ENCODE measurements at places on chromosomes 12 and 14.

- DNase-seq, result no peak
Measured at GRCh38 chr12:74066476-74066875, 471.2 kb upstream of the ATXN7L3B start.

DNA sequence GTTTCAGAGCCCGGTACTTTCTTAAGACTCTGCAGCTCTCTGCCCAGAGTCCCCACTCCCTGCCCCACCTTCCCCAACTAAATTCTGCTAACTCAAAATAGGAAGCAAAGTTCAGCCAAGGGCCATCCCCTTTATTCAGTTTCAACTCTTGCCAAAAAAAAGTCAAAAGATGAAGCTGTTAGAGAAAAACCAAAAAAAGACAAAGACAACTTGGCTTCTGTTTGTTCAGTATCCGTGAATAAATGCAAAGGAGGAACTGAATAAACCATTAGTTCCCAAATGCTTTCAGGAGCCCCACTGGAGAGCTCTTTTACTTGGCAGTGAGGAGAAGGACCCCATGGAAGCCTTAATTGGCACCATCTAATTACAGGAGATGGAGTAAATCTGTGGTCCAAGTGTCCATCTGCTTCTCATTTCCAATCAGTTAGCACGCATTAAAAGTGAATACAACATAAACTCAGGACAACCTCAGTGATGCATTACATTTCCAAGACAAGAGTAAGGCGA is 155.4 kb upstream of the GZMB start:
- DNase-seq, result no peak

DNA sequence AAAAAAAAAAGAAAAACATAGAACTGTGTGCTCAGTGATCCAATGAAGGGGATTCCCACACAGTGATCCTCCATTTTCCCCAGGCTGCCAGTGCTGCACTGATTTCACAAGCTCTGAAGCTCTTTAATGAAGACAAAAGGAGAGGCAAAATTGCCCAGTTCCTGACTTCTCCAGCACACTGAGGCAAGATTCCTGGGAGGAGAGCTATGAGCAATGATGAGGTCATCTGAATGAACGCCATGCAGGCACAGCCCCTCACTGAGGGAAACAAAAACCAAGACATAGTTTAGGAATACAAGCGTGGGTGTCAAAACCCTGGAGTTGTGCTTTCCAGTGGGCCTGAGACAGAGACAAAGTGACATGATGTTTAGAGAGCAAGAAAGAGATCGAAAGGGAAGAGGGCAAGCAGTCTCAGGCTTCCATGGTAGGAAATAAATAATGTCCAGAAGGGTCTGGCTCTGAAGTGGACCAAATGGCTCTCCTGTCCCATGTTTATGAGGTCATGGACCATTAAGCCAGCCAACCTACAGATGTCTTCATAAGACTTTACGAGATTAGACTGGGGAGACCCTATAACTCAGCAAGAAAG is 40.9 kb upstream of the SMUG1 start:
- no peak for DNase-seq

GRCh38 chr12:113075137-113075683 is 18.7 kb downstream of the DTX1 start:
- DNase-seq, result no peak

GRCh38 chr14:103205541-103205906 is 82.3 kb downstream of the TNFAIP2 start:
- no peak for DNase-seq

GRCh38 chr12:39646963-39647362 is 27.4 kb upstream of the ABCD2 start:
- no peak for DNase-seq

DNA sequence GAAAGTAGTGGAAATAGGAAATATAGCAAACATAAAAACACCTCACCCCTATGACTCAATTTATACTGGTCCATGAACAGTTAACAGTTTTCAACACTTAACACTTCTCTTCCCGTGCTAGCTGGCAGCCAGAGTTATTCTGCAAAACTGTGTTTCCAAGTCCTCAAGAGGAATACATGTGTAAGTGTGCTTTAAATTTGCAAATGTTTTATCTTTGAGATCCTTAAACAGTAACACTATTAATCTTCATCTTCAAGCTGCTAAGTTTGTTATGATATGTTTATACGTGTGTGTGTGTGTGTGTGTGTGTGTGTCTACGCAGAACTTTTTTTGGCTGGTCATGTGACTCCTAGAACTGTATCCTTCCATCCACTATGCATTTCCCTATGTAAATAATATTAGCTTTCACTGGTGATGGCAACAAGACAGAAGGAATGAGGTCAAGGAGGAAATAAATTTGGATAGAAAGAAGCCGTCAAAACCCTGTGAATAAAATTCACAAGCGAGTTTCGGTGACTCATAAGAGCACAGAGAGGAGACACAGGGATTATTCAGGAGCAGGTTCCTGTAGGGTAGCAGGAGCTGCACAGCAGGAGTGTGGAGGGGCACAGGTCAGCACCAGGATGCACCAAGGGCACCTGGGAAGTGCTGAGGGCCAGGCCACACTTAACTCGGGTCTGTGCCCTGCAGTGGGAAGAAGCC is 105.9 kb upstream of the ETV6 start:
- no peak for DNase-seq

DNA sequence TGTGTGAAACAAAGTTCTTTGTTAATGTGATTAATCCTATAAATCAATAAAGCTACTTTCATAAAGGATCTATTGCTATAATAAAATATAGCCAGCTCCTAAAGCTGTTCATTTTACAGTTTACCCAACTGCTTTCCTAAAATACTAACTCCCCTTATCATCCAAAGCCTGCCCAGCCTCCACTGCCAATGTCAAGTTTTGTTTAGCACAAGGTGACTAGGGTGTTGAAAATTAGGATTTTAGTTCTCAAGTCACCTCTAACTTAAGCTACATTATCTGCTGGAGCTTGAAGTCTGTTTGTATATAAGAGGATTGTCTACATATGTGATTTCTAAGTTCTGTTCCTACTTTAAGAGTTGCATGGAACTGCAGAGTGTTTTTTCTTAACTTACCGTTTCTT is 86.3 kb downstream of the CCER1 start:
- DNase-seq, result no peak

- DNase-seq, result no peak
Measured at GRCh38 chr12:50112456-50113218, 601 bp downstream of the COX14 start.

- no peak for DNase-seq
Measured at GRCh38 chr14:94458558-94459205, 6.1 kb upstream of the SERPINA11 start.

GRCh38 chr12:19021646-19022045 is 107.9 kb upstream of the PLEKHA5 start:
- no peak for DNase-seq

DNA sequence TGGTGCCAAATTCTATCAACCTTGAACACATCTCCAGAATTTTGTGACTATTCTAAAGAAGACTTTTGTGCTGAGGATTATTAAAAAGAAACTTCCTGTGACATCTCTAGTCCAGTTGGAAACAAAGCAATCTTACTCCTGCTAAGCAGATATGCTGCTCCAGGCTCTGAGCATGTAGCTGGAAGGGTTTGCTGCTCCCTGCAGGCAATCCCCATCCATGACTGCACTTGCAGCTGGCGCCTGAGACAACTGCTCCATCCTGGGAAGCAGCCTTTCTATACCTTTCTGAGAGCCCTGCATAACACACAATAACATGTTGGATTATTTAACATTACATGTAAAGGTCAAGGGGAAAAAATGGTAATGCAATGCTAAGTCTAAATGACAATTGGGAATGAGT is 105.1 kb downstream of the NDUFA12 start:
- no peak for DNase-seq

DNA sequence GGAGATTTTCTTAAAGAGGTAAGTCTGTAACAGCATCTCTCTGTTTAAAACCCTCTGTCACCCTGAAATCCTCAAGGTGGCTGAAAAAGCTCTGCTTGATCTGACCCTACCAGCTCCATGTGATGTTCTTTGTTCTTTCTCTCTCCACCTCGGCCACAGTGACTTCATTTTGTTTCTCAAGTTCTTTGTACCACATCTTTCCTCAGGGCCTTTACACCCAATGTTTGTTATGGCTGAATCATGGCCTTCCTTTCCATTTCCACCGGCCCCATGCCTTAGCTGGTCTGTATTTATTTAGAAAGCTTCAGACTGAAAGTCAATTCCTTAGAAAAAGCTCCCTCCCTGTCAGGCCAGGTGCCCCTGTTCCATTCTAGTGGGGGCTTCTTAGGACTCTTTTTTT is 431.2 kb downstream of the NAV3 start:
- no peak for DNase-seq

DNA sequence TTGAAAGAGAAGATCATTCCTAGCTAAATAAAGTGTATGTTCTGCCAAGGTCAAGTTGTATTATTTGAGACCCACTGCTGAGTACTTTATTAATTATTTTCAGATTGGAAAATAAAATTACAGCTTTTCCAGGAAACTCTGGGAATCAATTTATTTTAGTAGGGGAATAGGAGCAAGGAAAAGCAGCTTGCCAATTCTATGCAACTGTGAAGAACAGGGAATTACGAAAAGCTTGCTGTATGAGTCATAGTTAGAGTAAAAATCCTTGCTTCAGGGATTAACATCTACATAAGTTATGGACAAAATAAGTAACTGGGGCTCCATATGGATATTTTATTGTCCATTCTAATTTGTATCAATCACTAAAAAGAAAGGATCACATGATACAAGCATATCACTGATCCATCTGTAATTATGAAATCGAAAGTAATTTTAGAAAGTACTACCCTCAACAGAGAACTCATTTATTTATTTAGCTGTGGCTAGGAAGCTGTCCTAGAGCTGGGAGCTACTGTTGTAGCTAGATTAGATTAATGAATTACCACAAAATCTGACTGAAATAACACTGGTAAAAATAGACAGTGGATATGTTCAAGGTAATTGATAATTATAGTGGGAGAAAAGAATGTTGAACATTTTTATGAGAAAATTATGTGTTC is 303.5 kb upstream of the NPAS3 start:
- DNase-seq, result no peak

DNA sequence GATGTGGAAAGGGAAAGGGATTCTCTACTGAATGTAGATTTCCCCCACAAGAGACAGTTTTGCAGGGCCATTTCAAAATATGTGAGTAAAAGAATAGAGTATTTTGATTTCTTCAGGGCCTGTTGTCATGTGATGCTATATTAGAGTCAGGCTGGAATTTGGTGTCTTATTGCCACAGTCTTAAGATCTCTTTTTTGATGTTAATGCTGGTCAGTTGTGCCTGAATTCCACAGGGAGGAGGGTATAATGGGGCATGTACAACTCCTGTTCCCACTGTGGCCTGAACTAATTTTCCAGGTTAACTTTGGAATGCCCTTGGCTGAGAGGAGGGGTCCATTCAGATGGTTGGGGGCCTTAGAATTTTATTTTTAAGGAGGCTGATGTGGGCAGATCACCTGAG is 111.0 kb upstream of the MAX start:
- DNase-seq, result no peak

DNA sequence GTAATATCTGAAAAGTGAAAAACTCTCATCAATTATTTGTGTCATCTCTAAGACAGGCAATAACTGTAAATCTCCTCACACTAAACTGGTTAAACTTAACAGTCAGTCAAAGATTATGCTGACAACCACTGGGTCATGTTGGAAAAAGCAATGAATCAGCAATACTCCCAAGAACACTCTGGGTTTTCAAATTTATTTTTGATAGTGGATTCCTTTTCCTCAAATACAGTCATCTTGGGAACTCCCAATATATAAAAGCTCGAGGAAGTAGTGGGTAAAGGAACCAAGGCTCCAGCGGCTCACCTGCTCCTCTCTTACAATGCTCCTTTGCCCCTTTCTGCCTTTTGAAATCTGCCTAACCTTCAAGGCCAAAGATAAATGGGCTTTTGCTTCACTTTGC is 70.0 kb downstream of the ARMH4 start:
- no peak for DNase-seq

DNA sequence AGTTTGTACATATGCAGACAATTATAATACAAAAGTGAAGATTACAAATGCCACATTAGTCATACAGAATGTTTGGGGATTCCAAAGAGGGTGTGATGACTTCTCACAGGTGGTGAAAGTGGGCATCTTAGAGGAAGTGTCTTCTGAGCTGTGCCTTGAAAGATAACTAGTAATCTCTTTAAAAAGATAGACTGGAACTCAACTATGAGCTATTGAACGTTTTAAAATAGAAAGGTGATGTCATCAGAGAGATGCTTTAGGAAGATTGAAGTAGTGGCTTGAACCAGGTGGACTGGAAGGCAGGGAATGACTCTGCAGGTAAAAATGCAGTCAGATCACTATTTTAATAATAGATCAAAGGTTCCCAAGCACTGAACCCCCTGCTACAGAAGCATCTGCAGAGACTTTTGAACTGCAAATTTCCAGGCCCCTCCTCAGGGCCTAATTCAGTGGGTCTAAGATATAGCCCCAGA is 50.3 kb downstream of the SYT1 start:
- no peak for DNase-seq

DNA sequence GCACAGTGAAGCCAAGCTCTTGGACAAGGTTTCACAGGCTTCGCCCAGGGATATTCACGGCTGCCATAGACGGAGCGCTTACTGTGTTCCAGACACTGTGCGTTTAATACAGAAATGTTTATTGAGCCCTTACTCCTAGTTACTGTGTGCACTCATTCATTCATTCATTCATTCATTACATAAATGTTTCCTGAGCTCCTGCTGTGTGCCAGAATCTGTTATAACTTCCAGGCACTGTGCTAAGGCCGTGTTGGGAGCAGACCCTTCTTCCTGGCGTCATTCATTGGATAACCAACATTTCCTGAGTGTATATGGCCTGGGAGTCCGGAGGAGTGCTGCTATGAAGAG is 760 bp upstream of the MED13L start:
- no peak for DNase-seq

DNA sequence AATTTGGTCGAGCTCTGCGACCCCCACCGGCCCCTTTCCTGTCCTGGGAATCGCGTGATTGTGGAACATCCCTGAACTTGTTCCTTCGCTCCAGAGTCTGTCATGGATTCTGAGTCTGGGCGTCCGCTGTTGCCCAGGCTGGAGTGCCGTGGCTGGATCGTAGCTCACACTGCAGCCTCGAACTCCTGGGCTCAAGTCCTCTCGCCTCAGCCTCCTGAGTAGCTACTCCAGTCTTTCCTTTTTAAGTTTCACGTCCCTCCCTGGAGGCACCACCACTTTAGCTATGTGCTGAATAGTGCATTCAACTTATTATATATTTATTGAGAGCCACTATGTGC is 698 bp downstream of the ACOT6 start:
- no peak for DNase-seq

All from activated CD8-positive, alpha-beta memory T cell treated with anti-CD3 and anti-CD28 coated beads for 4 hours (primary cell).